ENCODE measurements at places on chromosomes 11 and 22.
A peak's percentile ranks its signal among the peaks of the same experiment; 100 is the strongest.

GRCh38 chr11:73950869-73951710 is at the start of gene DNAJB13:
TSS of gene DNAJB13 (plus strand) at chr11:73951026. CDS start at chr11:73951070, 44 bp downstream.
- peak; percentile 55 for DNase-seq

- peak; percentile 43 for DNase-seq
Observed at GRCh38 chr11:57340039-57340615, 2.0 kb downstream of the P2RX3 start.

DNA sequence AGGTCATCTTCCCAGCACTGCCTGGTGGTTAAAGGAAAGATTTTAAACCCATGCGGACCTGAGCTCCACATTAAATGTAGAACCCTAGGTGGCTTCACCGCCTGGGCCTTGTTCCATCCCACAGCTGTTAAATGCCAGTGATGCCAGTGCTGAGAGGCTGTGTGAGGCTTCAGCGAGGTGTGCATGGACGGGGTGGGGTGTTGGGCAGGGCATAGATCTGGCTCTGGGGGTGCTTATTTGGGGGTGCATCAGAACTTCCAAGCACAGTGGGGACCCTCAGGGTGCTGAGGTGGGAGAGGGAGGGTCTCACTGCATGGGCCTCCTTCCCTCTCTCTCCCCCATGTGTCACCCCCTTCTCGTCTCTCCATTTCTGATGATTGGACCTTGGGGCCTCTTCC is 90.1 kb upstream of the B3GAT1 start:
- DNase-seq: no peak

- no peak for DNase-seq
Observed at GRCh38 chr11:95097209-95097608, 7.6 kb downstream of the ENDOD1 start.

DNA sequence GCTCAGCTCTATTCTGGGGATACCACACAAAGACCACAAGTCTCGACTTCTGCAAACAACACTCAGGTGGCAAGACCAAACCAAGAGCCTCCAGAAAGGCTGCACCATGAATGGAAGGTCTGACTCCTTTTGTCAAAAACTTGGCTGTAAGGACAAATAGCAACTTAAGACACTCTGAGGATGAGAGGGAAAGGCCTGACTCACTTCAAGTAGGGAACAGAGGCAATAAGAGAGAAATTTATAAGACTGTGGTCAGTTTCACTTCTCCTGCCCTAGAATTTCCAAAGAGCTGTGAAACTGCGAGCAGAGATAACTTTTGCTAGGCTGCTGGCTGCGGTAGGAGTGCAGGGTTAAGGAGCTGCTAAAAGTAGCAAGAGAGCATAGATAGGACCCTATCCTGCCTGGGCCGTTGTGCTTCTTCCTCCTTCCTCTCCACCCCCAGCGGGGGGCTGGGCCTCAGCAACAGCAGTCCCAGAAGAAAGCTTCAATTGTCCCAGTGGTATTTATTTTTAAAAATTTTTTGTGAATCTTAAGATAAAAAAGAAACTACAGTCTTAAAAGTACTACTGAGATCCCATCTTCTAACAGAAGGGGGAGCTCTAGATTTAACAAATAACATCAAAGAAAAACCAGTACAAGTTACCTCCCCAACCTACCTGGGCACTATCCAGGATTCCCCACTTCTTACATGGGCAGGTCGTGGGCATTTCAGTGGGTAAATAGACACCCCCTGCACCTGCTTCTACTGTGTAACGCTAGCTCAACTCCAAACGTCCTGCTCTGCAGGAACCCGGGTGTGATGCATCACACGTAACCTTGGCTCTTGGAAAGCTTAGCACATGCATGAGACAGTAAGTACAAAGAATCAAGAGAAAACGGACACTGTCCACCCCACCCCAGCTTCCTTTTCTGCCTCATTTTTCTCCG is 66.4 kb downstream of the SGSM3 start:
- peak; percentile 84 for DNase-seq
